ENCODE measurements at places on chromosomes 16 and 17.

DNA sequence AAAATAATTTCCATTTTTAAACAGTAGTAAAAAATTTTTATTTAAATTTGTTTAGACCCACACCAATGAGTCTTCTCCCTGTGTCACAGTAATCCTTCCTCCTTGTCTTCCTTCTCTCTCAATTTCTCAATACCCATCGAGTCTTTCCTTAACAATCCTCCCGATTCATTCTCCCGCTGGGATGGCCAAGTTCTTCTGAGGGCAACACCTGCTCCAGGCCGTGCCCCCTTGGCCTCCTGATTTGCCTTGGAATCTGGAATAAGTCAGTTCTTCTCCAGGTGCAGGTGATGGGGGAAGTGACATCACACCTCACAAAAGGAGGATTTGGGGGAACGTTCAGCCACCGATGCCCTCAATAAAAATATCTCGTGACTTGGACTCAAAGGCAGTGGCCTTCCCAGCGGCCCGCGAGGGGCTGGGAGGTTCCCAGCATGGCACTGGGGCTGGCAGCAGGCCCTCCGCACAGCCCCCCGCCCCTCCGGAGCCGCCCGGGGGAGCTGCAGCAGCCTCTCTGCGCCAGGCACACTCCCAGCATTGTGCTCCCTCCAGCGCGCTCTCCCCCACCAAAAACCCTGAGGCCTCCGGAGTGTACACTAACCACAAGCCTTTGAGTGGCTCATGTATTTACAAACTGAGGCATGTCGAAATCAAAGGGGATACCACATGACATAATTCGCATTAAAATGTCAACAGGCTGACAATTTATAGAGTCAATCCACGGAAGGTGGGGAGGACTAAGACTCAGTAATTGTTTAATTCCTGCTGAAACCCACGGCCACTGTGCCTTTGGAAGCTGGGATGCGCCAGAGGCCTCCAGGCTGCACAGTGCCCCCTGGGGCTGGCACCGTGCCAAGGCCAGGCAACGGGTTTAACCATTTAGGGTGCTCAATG, 120.5 kb downstream of the ZFHX3 start:
- DNase-seq = no peak

- no peak for DNase-seq
Observed at GRCh38 chr16:14627078-14627477, 3.0 kb downstream of the PARN start.

GRCh38 chr16:65994291-65994690, 372.2 kb upstream of the CDH5 start:
- DNase-seq = no peak

GRCh38 chr16:2213817-2214718, 572 bp downstream of the PGP start:
- DNase-seq = no peak

DNA sequence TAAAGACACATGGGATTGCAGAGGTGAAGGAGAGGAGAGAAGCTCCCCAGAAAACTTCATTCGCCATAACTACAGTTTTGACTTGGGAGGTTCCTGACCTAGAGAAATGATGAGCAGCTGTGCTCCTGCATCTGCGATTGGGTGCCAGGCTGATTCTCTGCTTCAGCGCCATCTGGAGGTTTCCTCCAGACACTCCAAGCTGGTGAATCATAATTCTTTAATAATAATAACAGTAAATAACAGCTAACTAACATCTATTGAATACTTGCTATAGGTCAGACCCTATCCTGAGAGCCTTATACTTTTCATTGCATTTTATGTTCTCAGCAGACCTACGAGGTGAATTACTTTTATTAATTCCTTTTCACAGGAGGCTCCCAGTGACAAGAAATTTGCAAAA, 575.8 kb downstream of the TOX3 start:
- no peak for DNase-seq

DNA sequence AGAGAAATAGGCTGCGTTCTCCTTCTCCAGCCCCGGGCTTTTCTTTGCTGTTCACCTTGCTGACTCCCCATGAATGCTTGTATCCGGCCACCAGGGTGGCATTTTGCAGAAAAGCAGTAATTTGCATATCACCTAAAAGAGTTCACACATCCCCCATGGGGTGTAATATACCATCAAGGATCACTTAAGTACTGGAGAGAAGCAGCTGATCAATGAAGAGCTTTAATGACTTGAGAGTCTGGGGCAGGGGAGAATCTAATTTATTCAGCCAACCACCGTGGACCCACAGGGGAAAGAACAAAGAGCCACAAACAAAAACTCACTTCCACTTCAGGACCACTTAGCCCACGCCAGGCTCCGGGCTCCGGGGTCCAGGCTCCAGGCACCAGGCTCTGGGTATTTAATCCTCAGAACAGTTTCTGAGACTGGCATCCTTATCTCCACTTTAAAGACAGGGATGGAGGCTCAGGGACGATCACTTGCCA, 33.9 kb upstream of the SEC14L1 start:
- DNase-seq = peak; percentile 59

- DNase-seq = no peak
Observed at GRCh38 chr16:64361753-64362152, 760.1 kb downstream of the CDH11 start.

- no peak for DNase-seq
Observed at GRCh38 chr17:42233994-42234393, 39.7 kb upstream of the GHDC start.

GRCh38 chr16:57239107-57239506, 6.0 kb upstream of the ARL2BP start:
- DNase-seq = no peak

- DNase-seq = peak; percentile 46
Observed at GRCh38 chr16:84810518-84811273, 9.1 kb upstream of the CRISPLD2 start.

DNA sequence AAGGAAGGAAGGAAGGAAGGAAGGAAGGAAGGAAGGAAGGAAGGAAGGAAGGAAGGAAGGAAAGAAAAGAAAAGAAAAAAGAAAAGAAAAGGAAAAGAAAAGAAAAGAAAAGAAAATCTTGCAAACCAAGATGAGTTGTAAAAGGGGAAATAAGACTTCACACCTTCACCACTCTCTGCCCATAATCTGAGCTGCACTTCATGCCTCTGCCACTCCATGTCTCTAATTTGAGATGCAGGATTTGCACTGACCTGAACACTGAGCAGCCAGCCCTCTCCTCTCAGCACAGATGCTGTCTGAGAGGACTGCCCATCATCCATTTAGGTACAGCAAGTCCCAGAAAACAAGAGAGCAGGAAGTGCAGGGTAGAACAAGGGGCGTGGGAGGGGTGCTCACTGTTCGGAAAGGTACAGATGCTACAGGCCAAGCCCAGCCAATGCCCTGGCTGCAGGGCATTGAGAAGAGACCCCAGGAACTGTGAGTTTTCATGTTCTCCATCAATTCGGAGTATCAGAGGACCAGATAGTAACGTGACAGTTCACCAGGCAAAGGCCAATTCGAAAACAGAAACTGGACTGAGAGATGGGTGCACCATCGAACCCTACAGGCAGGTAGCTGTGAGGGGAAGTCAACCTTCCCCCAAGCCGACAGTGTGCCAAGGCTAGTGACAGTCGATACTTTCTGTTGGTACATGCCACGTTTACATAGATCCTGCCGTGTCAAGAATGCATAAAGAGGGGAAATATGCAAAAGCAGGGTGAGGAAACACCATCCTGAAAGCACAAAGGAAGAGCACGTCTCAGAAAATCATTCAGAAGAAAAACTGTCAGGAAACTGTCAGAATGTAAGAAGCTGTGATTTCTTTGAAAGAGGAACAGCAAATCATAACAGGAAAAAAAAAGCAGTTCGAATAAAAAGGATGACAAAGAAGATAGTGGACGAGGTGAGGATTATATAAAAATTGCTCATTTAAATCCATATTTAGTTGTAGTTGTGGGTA, 142.0 kb upstream of the RCVRN start:
- DNase-seq = no peak

GRCh38 chr17:79518585-79519523, 92.0 kb downstream of the RBFOX3 start:
- DNase-seq = no peak

GRCh38 chr17:58677194-58677880, 14.5 kb downstream of the TEX14 start:
- DNase-seq = no peak

Measured in activated CD8-positive, alpha-beta memory T cell treated with anti-CD3 and anti-CD28 coated beads, Interleukin-2, amount 10 ng/mL, durations not matched to agents 7 days and 5 days (primary cell).